ENCODE measurements at places on chromosomes 1 and 21. TPM values are rescaled to one million over a fixed set of nuclear protein-coding genes. Genes with fewer than 3 reads are reported as not detected.

The HPDL gene
- total RNA-seq: 0.59 TPM

DNA sequence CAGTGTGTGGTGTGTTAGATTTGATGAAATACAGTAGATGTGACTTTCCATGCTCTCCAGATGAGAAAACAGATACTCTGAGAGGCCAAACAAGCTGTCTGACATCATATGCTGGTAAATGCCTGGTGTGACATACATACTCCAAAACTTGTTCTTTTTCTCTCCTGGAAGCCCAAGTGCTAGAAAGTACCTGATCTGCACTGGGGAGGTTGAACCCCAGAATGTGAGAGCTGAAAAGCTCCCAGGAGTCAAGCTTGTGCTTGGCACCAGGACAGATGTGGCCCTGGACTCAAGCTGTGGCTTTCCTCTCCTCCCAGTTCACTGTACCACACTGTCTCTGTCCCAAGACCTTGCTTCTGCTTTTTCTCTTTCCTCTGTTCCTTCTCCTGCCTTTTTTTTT, 389.0 kb upstream of the USP24 start:
- H3K36me3 ChIP-seq: no peaks in the 10 kb centered on the region
- H3K27ac ChIP-seq: no peak overlapping the region
- H3K4me3 ChIP-seq: no peak overlapping the region
- DNase-seq: no peak

- no peak overlapping the region for H3K27ac ChIP-seq
- H3K4me3 ChIP-seq: no peak overlapping the region
- DNase-seq: no peak
- H3K36me3 ChIP-seq: no peaks in the 10 kb centered on the region
- no peaks in the 10 kb centered on the region for H3K27me3 ChIP-seq
- peaks cover 5% of the 10 kb centered on the region for H3K4me1 ChIP-seq
These were observed 25.3 kb downstream of the SLC27A3 start for GRCh38 chr1:153800516-153800915.

The IL12RB2 gene
- not detected for total RNA-seq

- H3K27ac ChIP-seq: no peak overlapping the region
- H3K36me3 ChIP-seq: no peaks in the 10 kb centered on the region
- peaks cover 2% of the 10 kb centered on the region for H3K27me3 ChIP-seq
- peaks cover 9% of the 10 kb centered on the region for H3K4me1 ChIP-seq
- no peak for DNase-seq
- H3K4me3 ChIP-seq: no peak overlapping the region
These were observed 553.2 kb downstream of the KIF26B start for GRCh38 chr1:245707941-245708340.

DNA sequence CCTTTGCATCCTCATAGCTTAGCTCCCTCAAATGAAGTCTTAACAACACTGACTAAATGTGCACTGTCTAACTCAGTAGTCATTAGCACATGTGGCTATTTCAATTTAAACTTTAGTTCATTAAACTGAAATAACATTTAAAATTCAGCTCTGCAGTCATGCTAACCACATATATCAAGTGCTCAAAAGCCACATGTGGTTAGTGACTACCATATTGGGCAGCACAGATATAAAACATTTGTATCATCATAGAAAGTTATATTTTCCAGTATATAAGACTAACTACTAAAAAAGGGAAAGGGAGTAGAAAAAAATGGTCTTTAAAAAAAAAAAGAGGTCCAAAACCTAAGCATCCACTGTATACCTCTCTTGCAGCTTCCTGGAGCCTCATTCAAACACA, 64.1 kb downstream of the SETD4 start:
- H3K4me3 ChIP-seq: no peak overlapping the region
- H3K27ac ChIP-seq: no peak overlapping the region
- peaks cover 46% of the 10 kb centered on the region for H3K27me3 ChIP-seq
- no peaks in the 10 kb centered on the region for H3K36me3 ChIP-seq

- peaks cover 41% of the 10 kb centered on the region for H3K27me3 ChIP-seq
- no peak overlapping the region for H3K4me3 ChIP-seq
- DNase-seq: no peak
- no peaks in the 10 kb centered on the region for H3K36me3 ChIP-seq
These were observed 17.4 kb upstream of the GRHL3 start for GRCh38 chr1:24301785-24302175.
